Fibroblast of skin of right quadriceps (primary cell): ENCODE measurements at places on chromosomes 16 and 17.

DNA sequence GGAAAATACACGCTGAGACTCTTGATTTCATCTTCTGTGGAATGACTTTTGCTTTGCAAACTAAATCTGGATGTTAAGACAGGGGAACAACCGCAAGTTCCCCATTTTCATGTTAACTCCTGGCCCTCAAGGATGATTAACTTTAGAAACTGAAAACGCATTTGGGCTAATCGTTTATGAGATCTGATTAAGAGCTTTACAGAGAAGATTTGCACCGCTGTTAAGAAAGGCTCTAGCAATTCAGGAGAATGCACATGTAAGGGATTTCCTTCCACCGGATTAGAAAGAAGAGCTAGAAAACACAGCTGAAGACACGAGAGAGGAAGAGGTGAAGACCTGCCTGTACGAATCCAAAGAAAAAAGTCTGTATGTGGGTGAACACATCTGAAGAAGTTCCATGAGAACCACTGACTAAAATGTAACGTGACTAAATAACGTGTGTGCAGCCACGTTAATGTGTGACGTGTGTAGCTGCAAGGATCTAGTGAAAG lies 106.4 kb downstream of the YPEL2 start:
- DNase-seq: no peak

- no peak for DNase-seq
These were observed 26.7 kb downstream of the ASPA start for GRCh38 chr17:3502466-3502865.

DNA sequence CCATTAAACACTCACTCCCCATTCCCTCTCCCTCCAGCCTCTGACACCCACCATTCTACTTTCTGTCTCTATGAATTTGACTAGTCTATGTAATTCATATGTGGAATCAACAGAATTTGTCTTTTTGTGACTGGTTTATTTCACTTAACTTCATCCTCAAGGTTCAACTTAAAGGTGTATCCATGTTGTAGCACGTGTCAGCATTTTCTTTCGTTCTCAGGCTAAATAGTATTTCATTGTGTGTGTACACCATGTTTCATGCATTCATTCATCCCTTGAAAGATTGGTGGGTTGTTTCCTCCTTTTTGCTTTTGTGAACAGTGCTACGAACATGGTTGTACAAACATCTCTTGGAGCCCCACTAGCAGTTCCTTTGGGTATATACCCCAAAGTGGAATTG lies 36.0 kb downstream of the ATP2C2 start:
- DNase-seq: no peak

DNA sequence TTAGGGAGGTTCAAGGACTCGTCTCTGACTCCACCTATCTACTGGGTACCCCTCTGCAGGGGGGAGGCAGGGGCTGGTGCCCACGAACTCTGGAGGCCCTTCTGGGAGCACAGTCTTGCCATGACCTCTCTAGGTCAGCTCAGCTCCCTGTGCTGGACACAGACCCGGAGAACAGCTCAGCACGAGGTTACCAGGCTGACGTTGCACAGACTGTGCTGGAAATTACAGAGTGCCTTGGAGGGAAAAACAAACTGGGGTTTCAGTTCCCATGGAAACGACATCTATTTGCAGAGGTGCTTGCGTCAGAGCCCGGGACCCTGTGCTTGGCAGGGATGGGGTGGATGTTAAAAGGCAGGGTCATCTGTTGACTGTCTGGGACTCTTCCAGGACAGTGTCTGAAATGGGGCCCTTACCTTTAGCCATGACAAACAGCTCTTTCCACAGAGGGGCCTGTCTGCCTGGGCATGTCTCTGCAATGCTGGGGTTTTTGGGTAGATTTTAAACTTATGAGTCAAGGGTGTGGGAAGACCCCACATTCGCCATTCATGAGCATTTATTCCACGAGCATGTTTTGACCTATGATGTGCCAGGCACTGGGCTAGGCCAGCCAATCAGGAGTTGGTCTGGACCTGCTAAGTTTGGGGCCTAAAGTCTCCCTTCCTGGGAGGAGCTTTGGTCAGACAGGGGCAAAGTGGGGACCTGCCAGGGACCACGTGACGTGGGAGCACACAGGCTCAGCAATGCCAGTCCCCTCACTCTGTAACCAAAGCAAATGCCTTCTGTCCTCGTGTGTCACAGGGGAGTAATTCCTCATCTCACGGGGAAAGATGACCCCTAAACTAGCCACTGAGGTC lies 22.5 kb downstream of the CCR7 start:
- DNase-seq: peak; percentile 86

DNA sequence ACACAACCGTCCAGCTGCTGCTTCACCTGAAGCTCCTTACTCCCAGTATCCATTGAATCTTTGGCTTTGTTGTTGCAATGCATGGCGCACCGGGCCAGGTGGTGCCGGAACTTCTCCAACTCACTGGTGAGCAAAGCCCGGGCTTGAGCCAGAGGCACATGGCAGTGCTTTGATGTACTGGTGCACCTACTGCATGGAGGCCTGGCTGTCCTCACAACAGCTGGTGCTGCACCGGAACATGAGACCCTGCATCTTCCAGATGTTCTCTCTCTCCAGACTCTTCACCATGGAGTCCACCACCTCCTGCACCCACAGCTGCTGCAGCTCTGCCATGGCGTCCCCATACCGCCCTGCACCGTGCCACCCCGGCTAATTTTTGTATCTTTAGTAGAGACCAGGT lies 10.2 kb downstream of the TACO1 start:
- no peak for DNase-seq

- DNase-seq: no peak
These were observed 412.6 kb downstream of the RBFOX1 start for GRCh38 chr16:7745276-7745675.

DNA sequence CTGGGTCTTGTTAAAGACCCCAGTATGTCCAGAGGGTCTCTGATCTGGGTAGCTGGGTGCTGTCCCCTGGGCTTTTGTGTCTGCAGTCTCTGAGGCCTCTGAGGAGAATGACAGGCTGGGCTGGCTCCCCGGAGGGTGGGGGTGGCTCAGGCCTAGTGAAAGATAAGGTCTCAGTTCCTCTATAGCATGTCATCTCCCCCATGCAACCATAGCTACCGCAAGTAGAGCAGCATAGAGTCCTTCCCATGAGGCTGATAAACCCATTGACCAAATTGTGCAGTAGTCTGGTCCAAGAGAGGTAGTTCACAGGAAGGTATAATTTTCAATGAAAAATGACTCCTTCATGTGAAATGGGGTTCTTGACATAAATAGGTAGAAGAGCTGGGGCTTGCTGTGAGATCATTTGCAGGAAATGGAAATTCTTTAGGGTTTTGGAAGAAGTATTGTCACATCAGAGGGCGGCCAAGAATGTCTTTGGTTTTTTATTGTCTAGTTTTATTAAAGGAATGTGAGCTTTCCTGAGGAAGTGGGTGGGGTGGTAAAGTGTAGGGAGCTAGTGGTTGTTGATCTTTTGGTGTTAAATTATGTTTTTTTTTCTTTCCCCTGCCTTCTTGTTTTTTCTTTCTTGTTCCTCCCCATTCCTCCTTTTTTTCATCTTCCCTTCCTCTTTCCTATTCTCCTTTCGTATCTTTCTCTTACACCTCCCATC lies 21.0 kb downstream of the SLC7A6OS start:
- peak; percentile 39 for DNase-seq

- DNase-seq: no peak
These were observed 2.8 kb upstream of the MSRB1 start for GRCh38 chr16:1945559-1946391.

- no peak for DNase-seq
These were observed 107.0 kb downstream of the ANKRD11 start for GRCh38 chr16:89383095-89384003.

- DNase-seq: no peak
These were observed 87.2 kb upstream of the XYLT1 start for GRCh38 chr16:17557949-17558348.

GRCh38 chr16:66832661-66833305 lies 2.0 kb upstream of the NAE1 start:
- DNase-seq: peak; percentile 38

DNA sequence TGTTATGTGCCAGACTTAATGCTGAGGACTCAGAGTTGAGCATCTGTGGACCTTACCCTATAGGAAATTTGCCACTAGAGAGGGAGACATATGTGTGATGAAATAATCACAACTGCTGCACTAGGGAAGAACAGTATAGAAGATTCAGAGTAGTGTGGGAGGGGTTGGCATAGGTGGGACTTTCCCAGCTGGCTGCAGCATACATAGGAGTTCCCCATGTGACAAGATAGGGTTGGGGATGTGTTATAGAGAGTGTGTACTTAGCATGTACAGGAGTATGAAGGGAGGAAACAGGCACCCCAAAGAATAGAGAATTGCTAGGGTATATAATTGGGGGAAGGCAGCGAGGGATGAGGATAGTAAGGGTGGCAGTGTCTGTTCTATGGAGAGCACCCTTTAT lies 2.9 kb downstream of the NUP93 start:
- DNase-seq: no peak

DNA sequence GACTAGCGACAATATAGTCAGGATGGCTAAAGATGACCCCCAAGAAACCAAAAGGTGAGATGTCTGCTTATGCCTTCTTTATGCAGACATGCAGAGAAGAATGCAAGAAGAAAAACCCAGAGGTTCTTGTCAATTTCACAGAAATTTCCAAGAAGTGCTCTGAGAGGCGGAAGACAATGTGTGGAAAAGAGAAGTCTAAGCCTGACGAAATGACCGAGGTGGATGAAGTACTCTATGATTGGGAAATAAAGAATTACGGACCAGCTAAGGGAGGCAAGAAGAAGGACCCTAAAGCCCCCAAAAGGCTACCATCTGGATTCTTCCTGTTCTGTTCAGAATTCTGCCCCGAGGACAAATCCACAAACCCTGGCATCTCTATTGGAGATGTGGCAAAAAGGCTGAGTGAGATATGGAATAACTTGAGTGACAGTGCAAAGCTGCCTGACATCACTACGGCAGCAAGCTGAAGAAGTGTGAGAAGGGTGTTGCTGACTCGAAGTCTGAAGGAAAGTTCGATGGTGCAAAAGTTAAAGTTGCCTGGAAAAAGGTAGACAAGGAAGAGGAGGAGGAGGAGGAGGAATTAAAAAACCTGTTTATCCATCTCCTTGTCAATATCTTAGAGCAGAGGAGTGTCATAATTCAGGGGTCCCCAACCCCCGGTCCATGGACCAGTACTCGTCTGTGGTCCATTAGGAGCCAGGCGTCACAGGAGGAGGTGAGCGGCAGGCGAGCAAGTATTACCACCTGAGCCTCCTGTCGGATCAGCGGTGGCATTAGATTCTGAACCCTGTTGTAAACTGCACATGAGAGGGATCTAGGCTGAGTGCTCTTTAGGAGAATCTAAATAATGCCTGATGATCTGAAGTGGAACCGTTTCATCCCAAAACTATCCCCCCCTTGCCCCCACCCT lies 25.1 kb upstream of the ADGRG1 start:
- DNase-seq: no peak

DNA sequence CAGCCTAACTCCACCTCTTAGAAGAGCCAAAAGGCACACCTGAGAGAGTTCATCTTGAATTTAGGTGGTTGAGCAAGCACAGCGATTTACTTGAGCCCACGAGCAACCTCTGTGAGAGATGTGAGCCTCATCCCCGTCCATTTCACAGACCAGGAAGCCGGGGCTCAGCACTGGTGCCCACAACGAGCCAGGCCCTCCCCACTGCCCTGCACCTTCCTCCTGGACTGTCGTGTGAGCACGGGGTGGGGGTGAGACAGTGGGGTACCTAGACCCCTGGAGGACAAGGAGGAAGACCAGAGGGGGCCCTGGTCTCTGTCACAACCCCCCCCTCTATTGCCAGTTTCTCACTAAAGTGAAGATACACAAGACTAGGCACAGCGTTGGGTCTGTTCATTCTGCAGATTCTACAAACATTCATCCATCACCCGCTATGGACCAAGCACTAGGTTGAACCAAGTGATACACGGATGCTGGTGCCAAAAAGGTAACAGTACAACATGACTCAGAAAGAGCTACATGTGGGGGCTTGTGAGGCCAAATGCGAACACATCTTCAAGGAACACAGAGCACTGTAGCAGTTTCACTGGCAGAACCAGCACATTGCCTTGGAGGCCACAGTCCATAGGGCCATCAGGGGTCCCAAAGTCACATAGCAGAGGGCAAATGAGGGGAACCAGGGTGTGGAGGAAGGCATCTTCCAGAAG lies 231.9 kb downstream of the PARN start:
- DNase-seq: no peak

GRCh38 chr16:23914946-23915530 lies 79.3 kb downstream of the PRKCB start:
- no peak for DNase-seq

GRCh38 chr16:69838489-69838888 lies 76.4 kb downstream of the WWP2 start:
- DNase-seq: no peak

DNA sequence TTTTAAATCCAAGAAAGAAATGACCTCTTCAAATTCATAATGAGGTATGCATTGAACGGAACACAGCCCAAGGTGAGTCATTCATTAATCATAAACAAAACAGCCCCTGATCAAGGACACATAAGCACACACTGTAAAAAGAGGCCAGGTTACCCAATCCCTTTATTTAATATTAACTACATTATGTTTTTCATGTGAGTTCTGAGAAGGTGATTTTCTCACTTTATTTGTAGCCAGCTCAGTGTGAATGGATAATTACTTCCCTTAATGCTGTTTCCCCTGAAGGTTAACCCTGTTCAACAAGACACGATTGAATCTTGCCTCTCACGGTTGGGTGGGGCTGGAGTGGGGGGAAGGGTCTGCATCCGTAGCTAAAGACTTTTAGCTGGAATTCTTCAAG lies 257.3 kb upstream of the SALL1 start:
- peak; percentile 57 for DNase-seq

DNA sequence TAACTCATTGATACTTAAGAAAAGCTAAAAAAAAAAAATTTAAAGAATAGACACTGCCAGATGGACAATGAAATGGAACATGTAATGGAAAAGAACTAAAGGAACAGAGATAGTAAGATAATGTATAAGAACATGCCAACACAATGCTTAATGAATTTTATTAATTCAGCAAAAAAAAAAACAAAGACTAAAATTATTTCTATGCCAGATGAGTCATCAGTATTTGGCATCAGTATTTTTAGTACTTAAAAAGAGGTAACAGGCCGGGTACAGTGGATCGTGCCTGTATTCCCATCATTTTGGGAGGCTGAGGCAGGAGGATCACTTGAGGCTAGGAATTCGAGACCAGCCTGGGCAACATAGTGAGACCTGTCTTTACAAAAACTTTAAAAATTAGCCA lies 168.5 kb downstream of the CYB561 start:
- DNase-seq: no peak

DNA sequence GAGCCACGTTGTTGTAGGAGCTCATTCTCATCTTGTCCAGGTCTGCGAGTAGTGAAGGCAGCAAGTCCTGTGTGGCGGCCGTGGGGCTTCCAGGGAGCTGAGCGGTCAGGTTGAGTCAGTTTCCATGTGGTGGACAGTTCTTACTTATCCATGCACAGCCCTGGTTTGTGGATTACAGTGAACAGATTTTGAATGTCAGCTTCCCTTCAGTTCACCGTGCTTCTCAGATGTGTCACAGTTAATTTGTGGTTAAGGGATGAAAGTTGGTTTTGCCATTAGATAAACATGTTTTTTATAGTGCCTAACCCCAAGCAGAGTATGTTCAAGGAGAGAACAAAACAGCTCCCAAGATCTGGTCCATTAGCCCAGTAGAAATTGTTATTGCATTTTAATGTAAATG lies 103.1 kb downstream of the RPTOR start:
- DNase-seq: peak; percentile 90
